ENCODE measurements at places on chromosomes 7 and 10.
A peak's percentile ranks its signal among the peaks of the same experiment; 100 is the strongest.

DNA sequence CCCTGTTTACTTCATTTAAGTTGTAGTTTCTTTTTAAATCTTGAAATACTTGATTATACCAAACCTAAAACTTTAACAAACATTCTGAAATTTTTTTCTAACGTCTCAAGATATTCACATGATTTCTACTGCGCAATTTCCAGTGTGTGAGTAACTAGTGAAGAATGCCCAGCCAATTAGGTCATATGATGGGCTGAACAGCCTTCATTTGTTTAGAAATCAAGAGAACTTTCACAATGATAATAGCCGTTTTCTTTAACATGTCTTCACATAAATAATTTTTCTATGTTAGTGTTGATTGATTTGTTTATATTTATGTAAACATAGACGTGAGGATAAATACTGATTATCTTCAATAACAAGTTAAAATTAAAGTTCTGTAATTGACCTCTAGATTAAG lies 21.8 kb downstream of the STAM start:
- DNase-seq, result no peak

GRCh38 chr7:91692800-91693199 lies 187.7 kb downstream of the MTERF1 start:
- no peak for DNase-seq

DNA sequence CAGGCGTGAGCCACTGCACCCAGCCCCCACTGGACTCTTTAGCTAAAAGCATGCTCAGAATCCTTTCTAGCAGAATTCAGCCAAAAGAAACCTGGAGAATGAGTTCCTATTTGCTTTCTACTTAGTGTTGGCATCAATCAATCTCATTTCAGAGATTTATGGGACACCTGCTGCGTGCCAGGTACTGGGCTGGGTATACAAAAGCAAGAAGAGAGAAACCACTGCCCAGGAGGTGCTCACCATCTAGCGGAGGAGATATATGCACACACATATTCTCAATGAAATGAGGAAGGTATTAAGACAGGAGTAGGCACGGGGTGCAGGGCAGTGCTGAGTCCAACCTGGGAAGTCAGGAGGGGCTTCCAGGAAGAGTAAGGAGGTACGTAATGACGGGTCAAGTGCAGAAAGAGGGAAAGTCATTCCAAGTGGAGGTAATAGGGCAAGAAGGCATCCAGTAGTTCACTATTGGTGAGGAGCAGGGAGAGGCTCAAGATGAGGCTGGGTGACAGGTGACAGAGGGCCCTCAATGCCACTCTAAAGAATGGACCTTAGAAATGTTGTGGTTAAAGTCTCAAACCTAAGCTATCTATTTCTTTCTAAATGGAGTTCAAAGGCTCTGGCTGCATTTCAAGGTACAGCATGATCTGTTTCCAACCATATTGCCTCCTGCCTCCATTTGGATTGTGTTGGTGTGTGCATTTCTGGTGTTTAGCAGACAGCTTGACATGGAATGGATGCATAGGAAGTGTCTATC lies 22.1 kb downstream of the ABLIM1 start:
- DNase-seq, result no peak

DNA sequence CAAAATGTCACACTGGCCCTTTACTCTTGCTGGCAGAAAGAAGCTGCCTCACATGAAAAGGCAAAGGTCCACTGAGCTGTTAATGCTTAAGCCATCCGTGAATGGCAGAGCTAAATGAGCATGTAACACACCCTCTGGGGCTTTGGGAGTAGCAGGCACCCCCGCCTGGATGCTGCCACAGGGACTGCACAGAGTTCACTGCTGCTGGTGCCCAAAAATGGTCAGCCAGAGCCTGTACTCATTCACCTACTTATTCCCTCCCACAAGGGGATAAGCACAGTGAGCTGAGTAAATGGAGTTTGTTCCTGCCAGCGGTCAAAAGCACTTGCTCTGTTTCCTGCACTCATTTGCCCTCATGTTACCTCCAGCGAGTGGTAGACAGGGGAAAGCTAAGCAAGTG lies 374.0 kb upstream of the STEAP1 start:
- DNase-seq, result no peak

- DNase-seq, result no peak
These were observed 77.1 kb downstream of the DNAJC1 start for GRCh38 chr10:21926358-21926925.

DNA sequence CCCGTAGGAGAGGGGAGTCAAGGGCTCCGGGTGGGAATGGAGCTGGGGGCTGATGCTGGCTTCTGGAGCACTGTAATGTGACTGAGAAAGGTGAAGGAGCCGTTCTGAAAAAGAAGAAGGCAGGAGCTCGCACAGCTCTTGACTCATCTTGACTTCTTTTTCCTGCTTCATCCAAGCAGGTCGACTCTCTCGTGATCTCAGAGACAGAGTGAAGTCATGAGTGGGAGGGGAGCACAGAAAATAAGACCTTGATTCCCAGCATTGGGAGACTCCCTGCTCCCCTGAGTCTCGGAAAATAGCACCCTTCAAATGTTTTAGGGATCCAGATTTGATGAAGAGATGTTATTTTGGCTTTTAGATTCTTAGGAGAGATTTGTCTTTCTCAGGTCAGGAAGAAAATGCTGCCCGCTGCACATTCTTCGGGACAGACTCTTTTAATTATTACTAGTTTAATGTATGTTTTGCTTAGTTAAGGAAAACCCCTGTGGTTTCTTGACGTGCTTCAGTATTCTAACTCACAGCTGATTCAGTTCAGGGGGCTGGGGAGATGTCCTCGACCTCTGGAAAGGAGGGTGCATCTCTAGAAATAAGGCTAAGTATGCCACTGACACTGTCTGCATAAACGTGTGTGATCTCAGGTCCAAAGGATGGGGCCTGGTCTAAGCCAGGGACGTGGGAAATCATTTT lies 34.1 kb downstream of the EGFR start:
- DNase-seq, result no peak

DNA sequence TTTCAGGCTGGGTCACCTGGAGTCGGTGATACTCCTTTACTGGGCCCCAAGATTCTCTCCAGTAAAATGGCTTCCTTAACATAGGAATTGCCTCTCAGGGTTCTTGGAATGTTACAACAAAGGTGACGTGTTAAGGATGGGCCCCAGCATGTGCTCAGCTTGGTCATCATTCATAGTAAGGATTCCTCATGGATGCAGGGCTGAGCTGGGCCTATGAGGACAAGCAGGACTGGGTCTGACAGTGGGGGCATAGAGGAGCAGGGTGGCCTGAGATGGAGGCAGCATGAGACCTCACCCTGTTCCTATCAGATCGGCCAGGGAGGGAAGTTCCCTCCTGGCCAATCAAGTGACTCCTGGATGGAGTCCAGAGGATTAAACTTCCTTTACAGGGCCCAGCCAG lies 12.8 kb upstream of the MBL2 start:
- DNase-seq, result no peak

- no peak for DNase-seq
These were observed 82.4 kb upstream of the KCND2 start for GRCh38 chr7:120190566-120190965.

DNA sequence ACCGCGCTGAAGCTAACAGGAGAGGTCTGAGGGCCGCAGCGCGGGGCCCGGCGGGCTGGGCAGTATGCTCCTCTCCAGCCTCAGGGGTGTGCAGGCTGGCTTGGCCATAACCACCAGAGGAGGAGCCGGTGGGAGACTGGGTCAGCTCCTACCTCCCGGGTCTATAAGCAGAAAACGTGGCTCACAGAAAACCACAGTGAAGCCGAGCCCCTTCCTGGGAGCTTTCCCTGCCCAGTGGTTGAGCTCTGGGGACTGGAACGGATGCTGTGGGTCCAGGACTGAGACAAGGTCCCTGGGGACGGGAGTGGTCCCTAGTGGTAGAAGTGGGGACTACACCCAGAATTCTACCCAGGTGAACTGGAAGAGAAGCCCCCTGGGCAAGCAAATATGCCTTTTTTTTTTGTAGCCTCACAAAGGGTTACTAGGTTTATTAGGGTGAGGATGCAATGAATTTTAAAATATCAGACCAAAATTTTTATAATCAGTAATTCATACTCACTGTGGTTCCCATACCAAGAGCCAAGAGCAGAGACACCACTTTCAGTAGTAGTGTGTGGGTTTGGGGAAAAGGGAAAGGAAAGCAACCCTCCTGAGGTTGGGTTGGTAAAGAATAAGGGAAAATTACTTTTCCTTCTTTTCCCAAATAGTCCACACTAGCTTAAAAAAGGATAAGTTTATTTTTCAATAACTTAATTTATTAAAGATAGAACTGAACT lies 67.9 kb upstream of the PRKCQ start:
- DNase-seq, result peak; percentile 57

GRCh38 chr7:79227044-79227443 lies 226.4 kb downstream of the MAGI2 start:
- no peak for DNase-seq

DNA sequence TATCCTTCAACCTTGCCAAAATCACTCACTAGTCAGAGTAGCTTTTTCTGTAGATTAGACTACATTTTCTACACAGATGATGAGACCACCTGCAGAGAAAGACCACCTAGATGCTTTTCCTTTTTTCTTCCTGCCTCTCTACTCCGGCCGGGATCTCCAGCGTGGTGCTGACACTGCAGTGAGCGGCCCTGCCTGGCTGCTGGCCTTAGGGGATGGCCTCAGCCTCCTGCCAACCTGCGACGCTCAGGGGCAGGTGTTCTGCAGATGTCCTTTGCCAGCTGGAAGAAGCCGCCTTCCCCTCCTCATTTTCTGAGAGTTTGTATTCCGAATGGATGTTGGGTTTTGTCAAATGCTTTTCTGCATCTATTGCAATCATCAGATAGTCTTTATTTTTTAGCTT lies 43.5 kb upstream of the NKX6-2 start:
- no peak for DNase-seq

- DNase-seq, result no peak
These were observed 101.2 kb downstream of the MKX start for GRCh38 chr10:27644307-27644939.

DNA sequence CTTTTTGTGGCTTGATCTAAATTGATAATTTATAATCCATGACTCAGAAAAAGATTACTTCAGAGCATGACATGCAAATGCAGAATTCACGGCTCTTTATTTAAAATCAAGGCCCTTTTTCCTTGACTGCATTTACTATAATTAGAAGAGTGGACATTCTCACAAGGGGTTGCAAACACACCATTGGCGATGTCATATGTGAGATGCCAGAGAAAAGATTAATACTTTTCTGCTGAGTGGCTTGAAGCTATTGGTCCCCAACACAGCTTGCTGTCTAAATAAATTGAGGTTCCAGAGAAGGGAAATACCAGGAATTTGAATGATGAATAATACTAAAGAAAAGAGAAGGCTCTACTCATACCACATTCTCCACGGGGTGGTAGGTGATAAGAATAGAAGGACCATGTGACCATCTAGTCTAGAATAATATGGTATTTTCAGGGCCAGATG lies 78.7 kb upstream of the ARID5B start:
- DNase-seq, result no peak

- no peak for DNase-seq
These were observed 191.3 kb upstream of the ZNF32 start for GRCh38 chr10:43839973-43840372.

GRCh38 chr7:20112696-20113095 lies 104.5 kb downstream of the MACC1 start:
- no peak for DNase-seq

DNA sequence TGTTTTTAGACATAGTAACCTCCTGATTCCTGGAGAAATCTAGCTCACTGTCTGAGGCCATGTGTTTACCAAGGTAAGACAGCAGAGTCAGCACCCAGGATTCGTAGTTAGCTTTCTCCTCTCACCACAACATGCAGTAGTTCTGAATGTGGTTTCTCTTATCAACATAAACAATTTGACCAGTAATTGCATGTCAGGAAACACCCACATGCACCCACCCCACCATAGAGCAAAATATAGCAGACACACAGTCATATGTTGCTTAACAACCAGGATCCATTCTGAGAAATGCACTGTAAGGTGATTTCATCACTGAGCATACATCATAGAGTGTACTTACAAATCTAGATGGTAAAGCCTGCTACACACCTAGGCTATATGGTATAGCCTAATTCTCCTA lies 1004.0 kb downstream of the ANKRD7 start:
- DNase-seq, result no peak

DNA sequence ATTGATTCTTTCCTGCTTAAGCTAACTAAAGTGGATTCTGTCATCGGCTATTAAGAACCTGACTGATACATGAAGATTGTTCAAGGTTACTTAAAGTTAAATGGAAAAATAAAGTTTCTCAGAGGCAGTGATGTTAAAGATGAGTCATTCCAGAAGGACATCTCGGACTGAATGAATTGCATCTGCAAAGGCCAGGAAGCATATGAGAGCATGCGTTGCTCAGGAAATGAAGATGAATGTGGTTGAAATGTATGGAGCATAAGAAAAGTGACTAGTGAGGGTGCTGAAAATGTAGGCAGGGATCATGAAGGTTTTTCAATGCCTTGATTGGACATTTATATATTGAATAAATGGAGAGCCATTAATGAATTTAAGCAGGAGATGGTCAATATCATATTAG lies 133.9 kb upstream of the GHITM start:
- DNase-seq, result no peak

- DNase-seq, result no peak
These were observed 21.2 kb downstream of the PRTFDC1 start for GRCh38 chr10:24931236-24931635.

DNA sequence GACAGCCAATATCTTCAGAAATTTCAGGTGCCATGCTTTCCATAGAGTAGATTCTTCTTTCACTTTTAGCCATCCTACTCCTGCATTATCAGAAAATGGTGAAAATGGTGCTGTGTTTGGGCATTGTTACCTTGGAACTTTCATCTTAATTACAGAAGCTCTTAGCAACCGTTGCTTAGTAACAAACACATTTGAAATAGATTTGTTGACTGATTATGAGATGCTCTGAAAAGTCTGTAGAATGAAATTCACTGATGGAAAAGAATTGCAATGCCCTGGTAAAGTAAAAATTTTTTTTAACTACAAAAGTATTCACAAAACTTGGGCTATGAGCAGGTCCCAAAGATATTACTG lies 249.3 kb upstream of the NEBL start:
- DNase-seq, result no peak

GRCh38 chr7:91789086-91789485 lies 91.4 kb downstream of the MTERF1 start:
- no peak for DNase-seq

DNA sequence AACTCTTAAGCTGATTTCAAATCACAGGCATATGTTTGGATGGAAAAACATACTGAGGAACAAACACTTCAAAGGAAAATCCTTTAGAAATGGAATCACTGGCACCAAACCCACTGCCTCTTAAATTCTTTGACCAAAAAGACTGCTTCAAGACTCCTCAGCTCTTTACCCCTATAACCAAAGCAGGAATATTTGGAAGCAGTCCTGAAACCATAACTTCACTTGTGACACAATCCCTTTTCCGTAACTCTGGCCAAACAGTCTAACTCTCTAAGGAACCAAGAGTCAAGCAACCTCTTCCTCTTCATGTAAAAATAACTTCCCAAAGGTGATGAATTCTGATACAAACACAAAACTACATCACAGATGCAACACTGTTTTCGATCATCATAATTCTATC lies 104.3 kb downstream of the MTERF1 start:
- no peak for DNase-seq

GRCh38 chr7:25012254-25012653 lies 32.3 kb upstream of the OSBPL3 start:
- no peak for DNase-seq

All from stimulated activated CD4-positive, alpha-beta T cell treated with anti-CD3 and anti-CD28 coated beads, Interleukin-4, amount 100 ng/mL, for 4 hours (primary cell).